ENCODE measurements at places on chromosomes 11 and 22. TPM values are rescaled to one million over a fixed set of nuclear protein-coding genes. Genes with fewer than 3 reads are reported as not detected.
A peak's percentile ranks its signal among the peaks of the same experiment; 100 is the strongest.

DNA sequence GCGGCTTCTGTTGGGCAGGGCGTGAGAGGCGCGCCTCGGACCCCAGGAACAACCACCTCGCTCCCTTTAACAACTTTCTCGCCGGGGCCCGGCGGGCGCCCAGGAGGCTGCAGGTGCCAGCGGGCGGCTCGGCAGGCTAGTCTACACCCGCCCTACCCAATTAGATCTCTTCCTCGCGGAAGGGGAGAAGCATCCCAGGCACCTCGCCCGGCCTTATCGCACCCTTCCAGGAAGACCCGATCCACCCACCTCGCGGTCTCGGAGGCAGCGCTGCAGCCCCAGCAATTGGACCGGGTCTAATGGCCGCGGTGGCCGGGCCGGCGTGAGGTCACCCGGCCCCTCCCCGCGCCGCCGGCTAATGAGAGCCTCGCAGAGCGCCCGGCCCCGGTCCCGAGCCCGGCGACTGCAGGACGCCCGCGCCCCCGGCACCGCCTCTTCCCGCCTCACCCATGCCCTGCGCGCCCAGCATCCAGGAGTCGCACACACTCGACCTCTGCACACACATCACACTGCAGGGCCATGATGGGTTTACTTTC lies at the start of gene PLAAT3:
TSS of gene PLAAT3 (minus strand) at position 298 of the 536 bp plus-strand sequence. CDS start 419 bp downstream, outside the sequence.
- DNase-seq, result peak; percentile 70

DNA sequence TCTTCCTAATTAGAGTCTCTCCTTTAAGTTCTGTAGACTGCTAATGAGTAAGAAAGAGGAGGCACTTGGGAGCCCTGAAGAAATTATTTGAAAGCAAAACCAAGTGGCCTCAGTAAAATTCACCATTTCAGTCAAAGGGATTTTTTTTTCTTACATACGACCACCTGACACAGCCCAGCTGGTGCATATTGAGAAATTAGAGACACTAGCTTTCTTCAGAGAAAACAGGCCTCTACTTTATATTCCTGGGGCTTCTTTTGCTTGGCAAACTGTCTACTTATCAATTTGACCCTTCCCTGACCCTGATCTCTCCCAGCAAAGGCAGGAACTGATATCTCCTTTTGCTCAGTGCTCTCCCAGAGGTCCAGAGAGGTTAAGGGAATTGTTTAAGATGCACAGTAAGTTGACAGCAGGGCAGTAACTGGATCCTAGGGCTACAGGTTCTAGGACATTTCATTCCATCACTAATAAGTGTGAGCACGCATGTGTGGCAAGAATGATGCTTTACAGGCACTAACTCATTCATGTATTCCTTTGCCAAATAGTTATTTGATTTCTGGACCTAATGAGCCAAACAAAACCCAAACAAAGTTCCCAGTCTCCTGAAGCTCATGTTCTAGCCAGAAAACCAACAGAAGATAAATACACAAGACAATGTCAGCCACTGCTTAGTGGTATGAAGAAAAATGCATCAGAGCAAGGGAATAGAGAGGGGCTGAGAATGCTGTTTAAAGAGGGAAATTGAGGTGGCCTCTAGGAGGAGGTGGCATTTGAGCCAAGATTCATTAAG lies 467.6 kb downstream of the SOX6 start:
- no peak for DNase-seq

FAM111B gene
- total RNA-seq, result 3.9 TPM

GRCh38 chr11:43242401-43242800 lies 69.4 kb upstream of the API5 start:
- DNase-seq, result no peak

GRCh38 chr11:15053191-15053685 lies 20.2 kb upstream of the CALCB start:
- DNase-seq, result no peak

OR10D3 gene
- not detected for total RNA-seq

- no peak for DNase-seq
Observed at GRCh38 chr11:59866836-59867235, 549 bp upstream of the TCN1 start.

BAIAP2L2 gene
- not detected for total RNA-seq

- DNase-seq, result no peak
Observed at GRCh38 chr11:70124321-70125000, 46.3 kb downstream of the ANO1 start.

DNA sequence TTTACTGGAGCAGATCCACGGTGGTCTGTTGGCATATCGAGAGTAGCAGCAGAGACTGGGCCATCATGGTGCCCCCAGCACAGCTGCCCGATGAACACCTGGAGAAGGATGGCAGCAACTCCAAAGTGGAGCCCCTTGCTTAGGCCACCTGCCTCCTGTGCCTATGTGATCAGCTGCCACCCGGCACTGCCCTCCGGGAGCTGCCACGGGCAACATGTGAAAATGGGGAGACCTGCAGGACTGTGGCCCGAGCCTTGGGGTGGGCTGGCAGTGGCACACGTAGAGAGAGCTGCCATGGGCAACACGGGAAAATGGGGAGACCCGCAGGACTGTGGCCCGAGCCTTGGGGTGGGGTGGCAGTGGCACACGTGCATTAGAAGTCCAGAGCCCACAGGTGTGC lies 3.1 kb downstream of the FXYD2 start:
- no peak for DNase-seq

OR6A2 gene
- 0.47 TPM for total RNA-seq

- no peak for DNase-seq
Observed at GRCh38 chr22:18101536-18101935, 9.1 kb upstream of the TUBA8 start.

DNA sequence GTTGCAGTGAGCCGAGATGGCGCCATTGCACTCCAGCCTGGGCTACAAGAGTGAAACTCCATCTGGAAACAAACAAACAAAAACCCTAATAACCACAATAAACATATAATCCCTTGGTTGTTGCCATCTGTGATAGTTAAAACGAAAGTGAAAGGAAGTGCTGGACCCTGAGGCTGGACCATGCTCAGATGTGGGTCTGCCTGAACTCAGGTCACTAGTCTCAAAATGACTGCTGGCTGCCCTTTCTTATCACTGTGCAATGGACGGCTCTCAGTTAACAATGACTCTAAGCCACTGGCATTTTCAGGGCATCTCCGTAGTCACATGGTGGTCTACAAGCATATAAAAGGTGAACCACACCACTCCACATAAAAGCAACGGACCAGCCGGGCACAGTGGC lies 48.2 kb upstream of the FTH1 start:
- no peak for DNase-seq

GRCh38 chr22:19723232-19723982 lies at the start of gene GP1BB:
TSS of gene GP1BB (plus strand) at chr22:19723539. CDS start at chr22:19723570, 31 bp downstream.
- DNase-seq, result no peak

DNA sequence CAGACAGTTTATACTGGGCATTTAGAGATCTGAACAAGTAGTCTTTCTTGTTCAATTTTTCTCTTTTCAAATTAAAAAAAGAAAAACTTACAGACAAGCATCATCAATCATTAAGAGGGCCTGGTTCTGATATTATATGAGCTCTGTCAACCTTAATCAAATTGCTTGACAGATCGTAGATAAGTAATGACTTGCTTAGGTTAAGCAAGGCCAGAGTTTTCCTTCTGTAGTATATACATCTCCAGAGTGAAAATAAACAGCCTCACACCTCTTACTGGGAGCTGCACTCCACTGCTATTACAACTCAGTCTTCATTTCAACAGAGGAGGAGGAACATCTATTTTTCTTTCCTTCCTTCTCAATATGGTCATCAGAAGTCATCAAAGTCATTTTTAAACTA lies 13.5 kb downstream of the CDON start:
- DNase-seq, result no peak

DNA sequence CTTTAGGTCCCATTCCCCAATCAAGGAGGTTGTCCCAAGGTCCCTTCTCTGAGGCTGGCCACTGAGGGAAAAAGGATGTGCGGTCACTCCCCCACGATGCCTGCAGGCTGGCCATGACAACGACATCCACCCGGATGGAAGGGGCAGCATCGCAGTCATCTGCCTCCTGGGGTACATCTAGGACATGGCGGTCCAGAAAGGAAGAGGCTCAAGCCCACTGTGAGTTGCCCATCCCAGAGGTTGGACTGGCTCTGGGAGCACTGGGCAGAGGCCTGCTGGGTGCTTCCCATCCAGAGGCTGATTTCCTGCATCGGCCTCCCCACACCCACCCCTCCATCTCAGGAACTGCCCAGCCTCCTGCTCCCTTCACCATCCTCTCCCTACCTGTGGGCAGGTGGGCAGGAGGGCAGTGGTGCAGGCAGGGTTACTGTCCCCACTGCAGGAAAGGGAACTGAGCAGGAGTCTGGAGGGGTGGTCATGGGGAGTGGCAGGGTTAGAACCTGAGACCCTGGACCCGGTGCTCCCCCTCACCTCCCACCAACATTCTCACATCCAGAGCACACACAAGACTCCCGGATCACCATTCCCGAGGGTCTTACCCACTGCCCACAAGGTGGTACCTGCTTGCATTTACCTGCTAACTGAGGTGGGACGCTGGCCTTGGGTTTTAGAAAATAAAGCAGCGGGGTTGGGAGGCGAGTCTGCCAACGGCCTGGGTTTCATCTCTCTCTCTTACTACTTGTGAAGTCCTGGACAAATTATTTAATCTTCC lies 4.4 kb downstream of the RCE1 start:
- no peak for DNase-seq

DNA sequence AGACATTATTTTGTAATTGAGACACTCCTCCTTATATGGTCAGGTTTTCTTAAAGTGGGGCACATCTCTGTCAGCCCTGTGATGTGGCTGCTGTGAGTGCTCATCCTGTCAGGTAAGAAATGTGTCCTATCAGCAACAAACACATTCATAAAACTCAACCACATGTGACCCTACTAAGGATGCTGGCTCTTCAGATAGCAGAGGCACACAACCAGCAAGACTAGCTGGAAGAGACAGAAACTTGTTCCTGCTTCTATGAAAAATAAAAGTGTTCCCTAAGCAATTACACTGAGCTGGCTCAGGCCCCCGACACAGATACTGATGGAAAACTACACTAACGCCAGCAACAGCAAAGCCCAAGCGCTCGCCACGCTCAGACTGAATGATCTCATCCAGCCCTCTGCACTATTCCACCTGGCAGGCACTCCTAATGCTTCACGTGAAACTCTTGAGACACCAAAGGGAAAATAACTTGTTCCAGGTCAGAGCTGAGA lies 49.8 kb upstream of the CYP2D6 start:
- DNase-seq, result peak; percentile 35

GRCh38 chr11:124085997-124086846 lies 29.0 kb upstream of the VWA5A start:
- DNase-seq, result peak; percentile 65

- DNase-seq, result peak; percentile 23
Observed at GRCh38 chr11:120061761-120062560, 76.0 kb downstream of the TRIM29 start.

OR8A1 gene
- total RNA-seq, result not detected

MTA2 gene
- total RNA-seq, result 129 TPM

NEFH gene
- 0.47 TPM for total RNA-seq

TEX54 gene
- not detected for total RNA-seq

GRCh38 chr11:71505001-71505400 lies 22.1 kb upstream of the KRTAP5-7 start:
- DNase-seq, result no peak

ELFN2 gene
- 14.7 TPM for total RNA-seq

GRCh38 chr11:34613015-34613414 lies 7.9 kb upstream of the EHF start:
- DNase-seq, result no peak

- DNase-seq, result no peak
Observed at GRCh38 chr11:63277345-63277943, 34.0 kb upstream of the SLC22A25 start.

GRCh38 chr11:33438301-33438700 lies 181.1 kb downstream of the HIPK3 start:
- no peak for DNase-seq

DNA sequence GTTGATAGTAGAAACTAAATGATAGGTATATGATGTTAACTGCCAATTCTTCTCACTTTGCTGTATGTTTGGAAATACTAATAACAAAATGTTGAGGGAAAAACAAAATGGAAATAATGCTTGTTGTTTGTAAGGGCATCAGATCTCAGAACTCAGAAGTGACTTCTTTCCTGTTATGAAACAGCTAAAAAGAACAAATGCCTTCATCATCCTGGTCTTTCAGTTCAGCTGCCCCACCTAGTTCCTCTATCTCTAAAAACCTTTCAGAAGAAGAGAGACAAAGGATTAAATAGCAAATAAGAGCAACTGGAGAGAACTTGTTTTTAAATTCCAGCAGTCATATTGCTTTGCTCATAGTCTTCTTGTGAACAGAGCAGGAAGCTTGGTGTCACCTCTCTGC lies 345.3 kb upstream of the NCAM1 start:
- DNase-seq, result no peak

DNA sequence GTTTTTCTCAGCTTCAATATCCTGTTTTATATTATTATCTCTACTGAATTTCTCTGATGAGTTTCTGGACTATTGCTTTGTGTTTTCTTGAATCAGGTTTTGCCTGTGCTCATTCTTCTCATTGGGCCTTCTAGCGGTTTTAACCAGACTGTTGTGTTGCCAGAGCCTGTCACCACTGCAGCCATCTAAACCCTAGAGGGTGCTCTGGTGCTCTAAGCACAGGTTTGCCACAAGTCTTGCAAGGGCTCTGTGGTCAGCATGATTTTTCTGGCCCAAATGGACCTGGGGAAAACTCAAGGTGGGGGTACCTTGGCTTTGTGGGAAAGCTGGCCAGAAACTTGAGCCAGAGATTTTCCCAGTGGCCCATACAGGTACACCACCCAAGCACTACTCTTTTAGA lies 52.4 kb upstream of the TYR start:
- no peak for DNase-seq

UPK3A gene
- not detected for total RNA-seq

GRCh38 chr11:86129740-86130540 lies 61.1 kb upstream of the PICALM start:
- DNase-seq, result no peak

CCDC116 gene
- 0.16 TPM for total RNA-seq

- DNase-seq, result no peak
Observed at GRCh38 chr22:25970374-25970911, 198.8 kb upstream of the SEZ6L start.

PANX2 gene
- 3.1 TPM for total RNA-seq

FOLR3 gene
- not detected for total RNA-seq

DNA sequence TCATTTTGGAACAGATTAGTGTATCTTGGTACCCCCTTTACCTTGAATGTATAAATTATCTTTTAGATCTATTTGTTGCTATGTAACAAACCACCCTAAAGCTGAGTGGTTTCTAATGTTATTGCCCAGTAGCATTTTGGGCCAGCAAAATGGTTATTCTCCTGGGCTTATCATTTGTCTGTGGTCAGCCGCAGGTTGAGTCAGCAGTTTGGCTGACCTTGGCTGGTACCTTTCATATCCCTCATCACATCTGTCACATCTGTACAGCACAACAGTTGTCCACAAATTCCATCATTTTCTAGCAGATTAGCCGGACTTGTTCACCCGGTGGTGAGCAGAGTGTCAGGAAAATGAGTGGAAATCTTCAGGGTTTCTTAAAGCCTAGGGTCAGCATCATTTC lies 588.5 kb upstream of the ARHGAP42 start:
- no peak for DNase-seq

OSBP2 gene
- total RNA-seq, result 27.0 TPM

GRCh38 chr11:64885367-64886286 lies 7.2 kb upstream of the EHD1 start:
- DNase-seq, result no peak

GRCh38 chr22:23531283-23531956 lies 48.7 kb downstream of the IGLL1 start:
- DNase-seq, result no peak
